GM19239 (cell line): ENCODE measurements at places on chromosomes 4 and X.

GRCh38 chr4:109313168-109314133, 11.0 kb upstream of the COL25A1 start:
- DNase-seq: no peak

GRCh38 chrX:8688776-8689175, 43.2 kb downstream of the ANOS1 start:
- DNase-seq: no peak

DNA sequence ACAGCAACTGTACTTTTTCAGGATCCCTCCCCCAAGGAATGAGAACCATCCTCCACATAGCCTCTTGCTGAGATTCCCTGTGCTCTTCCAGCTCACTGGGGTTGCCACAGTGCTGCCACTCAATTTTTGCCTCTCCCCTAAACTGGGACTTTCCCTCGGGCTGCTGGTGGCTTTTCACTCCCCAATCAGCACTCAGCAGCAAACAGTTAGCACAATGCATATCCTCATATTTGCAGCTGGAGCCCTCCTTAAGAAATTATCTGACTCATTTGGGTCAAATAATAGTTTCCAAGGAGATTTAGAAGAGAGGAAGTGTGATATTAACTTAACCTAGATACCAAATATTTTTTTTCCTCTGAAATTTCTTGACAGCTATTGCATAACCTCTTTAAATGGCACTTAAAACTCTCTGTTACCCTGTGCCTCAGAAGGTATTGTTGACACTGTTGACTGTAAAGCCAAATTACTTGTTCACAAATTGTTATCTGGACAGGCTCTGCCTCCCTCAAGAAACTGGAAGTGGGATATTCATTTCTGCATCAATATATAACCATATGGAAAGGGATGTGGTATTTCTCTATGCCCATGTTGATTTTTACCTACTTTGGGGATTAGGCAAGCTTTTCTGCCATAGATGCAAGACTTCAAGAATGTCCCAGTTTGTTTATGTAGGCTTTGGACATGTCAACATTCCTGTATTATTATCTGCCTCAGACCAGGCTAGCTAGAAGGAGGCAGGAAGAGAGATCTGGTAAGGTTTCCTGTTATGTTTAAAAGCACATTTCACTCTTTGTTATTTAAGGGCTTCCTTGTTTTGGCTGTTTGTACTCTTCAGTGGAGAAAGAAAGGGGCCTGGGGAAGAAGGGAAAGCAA, 58.0 kb downstream of the SEPTIN11 start:
- no peak for DNase-seq

GRCh38 chr4:168852933-168853713, 156.9 kb downstream of the CBR4 start:
- DNase-seq: peak; percentile 32

DNA sequence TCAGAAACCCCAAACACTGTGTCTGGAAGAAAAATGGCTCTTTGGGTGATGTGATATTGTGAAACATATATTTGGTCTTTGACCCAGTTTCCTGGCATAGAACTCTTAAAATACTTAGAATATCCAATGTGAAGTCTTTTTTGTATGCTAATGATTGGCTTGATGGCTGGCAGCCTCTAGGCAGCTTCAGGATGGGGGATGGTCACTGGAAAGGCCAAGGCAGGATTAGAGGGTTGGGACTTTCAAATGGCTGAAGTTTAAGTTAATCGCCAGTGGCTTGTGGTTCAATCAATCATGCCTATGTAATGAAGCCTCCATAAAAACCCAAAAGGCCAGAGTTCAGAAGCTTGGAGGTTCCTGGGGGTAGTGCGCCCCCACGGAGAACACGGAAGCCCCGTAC, 33.5 kb upstream of the ESX1 start:
- DNase-seq: no peak

- no peak for DNase-seq
Observed at GRCh38 chr4:6281436-6282313, 12.0 kb downstream of the WFS1 start.

DNA sequence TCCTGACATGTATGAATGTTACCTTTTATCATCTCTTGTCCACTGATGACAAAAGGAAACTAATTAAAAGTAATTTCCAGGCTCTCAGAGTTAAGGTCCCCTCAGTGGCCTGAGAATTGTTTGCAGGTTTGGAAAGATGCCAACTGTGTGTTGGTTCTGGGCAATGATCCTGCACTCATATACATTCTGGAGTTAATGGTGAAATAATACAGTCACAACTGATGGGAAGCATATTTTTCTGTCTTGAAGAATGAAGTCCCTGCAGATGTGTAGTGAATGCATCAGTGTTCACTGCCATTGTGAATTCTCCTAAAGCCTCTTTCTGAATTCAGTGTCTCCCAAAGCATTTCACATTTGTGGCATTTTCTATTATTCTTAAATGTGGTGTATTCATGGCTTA, 238.1 kb upstream of the PPP1R2C start:
- DNase-seq: no peak

DNA sequence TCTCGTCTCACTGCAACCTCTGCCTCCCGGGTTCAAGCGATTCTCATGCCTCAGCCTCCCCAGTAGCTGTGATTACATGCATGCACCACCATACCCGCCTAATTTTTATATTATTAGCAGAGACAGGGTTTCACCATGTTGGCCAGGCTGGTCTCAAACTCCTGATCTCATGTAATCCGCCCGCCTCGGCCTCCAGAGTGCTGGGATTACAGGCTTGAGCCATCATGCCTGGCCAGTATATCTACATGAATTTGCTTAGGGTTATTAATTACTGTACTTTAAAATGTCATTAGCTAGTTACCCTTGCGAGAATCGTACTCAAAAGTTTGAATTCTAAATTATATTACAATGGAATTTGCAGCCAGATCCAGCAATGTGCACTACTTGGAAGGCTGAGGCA, 8.9 kb downstream of the CPEB2 start:
- no peak for DNase-seq

DNA sequence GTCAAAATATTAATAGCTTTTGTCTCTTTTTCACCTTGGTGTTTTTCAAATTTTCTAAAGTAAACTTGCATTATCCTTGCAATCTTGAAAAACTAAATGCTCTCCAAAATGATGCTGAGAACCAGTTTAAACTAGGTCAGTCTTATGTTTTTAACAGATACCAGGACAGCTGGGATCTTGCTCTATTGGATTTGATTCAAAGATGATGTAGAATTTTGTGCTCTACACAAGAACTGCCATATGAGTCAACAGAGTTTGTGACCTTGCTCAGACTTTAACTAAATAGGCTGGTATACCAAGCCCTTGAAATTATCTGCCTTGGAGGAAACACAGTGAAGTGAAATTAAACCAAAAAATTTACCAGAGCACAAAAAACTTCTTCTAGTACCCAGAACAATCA, 991.1 kb downstream of the STPG2 start:
- DNase-seq: no peak

DNA sequence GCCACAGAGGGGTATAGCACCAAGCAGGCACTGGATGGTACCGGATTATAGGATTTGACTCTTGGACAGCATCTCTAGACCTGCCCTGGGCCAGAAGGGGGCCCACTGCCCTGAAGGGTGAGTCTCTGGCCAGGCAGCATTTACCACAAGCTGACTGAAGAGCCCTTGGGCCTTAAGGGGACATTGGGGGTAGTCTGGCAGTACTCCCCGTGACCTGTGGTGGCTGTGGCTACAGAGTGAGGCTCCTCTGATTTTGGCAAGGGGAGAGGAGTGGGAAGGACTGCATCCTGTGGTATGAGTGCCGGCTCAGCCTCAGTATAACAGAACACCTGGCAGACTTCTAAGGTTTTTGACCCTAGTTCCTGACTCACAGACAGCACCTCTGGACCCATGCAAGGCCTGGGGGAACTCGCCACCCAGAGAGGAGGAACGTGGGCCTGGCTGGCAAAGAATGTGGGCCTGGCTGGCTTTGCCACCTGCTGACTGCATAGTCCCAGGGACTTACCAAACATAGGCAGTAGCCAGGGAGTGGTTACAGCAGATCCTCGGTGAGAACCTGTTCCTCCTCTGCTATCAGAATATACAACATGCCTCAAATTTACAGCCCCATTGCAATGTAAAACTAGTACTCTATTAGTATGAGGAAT, 48.1 kb downstream of the ABCB7 start:
- no peak for DNase-seq

DNA sequence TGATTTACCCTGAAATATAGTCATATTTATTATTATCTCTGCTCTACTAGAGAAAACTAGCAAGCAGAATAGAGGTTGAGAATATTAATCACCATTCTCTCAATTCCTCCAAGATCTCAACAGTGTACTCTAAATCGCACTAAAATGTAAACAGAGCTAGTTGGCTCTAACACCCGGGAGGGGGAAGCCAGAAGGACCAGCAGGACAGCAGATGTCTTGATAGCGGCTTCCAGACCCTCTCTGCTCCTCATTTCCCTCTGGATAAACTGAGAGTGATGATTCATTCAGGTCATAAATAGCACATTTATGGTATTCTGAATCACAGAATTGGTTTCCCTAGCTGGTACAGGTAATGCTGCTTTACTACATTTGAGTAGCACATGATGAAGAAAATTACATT, 82.5 kb downstream of the TBC1D9 start:
- no peak for DNase-seq
